Stimulated activated CD4-positive, alpha-beta T cell treated with anti-CD3 and anti-CD28 coated beads, Interleukin-4, amount 100 ng/mL, for 48 hours (primary cell): ENCODE measurements at places on chromosomes 2 and 18.

DNA sequence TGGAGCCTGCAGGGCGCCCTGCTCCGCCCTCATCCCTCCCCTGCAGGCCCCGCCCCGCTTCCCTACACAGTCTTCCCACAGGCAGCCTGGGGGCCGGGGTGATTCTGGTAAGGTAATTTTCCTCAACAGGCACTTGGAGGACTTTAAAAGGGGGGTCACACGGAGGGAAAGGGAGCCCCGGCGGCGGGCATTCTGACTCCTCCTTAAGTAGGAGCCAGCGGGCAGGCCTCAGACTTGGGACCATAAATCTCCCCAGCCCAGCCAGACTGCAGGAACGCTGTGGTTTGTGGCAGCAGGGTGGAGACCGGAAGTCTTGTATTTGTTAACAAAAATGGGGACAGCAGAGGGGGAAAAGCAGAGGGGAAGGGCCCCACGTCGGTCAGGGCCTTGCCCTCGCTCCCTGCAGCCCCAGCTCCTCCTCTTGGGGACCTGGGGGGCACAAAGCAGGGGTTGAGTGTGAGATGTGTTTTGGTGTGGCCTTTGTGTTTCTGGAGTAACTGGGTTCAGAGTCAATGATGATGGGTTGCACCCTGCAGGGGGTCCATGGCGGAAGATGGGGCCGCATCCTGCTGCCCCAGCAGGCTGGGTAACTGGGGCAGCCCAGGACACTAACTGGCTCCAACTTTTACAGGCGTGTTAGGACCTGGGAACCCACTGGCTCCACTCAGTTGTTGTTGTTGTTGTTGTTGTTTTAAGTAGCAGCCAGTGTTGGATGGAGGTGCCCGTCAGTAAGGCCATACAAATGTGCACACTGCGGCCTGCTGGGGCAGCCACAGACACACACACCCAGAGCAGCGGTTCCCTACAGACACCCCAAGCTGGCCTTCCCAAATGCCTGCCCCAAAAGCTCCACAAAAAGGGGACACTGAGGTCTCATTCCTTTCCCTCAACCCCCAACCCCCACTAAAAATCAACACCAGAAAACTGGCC lies 27.7 kb downstream of the SMAD7 start:
- no peak for DNase-seq

GRCh38 chr2:28316546-28317335 lies 75.9 kb upstream of the FOSL2 start:
- DNase-seq = no peak

- DNase-seq = no peak
Observed at GRCh38 chr2:98158305-98158704, 71.3 kb downstream of the VWA3B start.

DNA sequence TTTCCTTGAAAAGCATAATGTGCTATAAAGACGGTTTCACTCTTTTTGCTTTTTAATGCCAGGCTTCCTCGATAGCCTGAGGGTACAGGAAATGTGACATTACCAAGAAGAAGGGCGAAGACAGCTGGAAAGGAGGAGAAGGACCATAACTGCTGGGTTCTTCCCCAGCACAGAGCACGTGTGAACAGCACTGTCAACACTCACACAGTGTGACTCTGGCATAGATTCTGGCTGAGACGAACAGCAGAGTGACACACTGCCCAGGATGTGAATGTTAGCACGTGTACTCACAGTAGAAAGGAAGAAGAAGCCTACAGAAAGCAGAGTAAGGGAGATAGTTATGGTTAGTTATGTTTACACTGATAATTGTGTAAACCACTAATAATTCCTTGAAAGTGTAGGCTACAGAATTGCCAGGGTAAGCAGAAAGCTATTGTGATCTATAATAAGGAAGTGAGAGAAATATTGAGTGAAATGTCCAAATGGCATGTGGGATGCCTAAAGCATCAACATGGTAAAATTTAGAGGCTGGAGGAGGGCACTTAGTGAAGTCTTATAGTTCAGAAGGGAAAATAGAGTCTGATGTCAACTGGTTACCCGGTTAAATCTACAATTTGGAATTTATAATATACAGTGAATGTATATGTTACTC lies 198.2 kb downstream of the DLGAP1 start:
- DNase-seq = no peak

DNA sequence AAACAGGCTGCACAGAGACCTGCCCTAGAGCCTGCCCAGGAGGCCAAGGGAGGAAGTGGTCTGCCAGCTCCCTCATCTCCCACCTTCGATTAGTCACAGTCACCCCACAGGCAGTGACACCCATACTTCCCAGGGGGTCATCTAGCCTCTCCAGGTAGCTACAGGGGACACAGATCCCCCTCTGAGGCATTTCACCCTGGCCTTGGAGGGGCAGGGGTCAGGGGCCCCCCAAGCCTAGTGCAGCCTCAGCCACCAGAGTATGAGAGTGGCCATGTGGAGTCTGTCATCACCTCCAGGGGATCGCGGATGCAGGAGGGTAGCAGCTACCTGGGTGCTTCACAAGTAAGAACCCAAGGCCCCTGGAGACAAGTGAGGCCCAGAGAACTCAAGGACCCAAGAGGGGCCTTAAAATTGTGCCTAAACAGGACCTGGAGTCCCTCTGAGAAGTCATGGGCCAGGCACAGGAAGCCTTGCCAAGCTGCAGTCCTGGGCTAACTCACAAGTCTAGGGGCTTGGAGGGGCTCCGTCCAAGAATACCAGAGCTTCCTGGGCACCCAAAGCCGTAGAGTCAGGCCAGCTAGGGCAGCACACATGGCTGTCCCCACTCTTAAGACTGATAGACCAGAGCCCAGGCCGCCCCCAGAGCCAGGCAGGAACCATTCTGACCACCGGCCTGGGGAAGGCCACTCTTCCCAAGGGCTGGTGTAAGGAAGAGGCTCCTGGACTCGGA lies 354.3 kb upstream of the ID2 start:
- DNase-seq = no peak

DNA sequence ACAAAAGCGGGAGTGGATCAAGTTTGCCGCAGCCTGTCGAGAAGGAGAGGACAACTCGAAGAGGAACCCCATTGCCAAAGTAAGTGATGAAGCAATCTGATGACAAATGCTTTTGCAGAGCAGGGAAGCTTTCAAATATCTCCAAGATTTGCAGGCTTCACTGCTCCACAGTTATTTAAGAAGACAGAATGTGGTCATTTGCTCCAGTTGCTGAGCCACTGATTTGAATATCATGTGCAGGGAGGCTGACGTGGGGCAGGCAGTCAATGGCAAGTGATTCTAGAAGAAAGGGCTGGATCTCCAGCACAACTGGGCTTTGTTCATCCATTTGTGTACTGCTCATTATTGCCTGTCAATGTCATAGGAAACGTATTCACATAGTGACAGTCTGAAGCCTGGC lies 10.2 kb downstream of the DSG4 start:
- DNase-seq = no peak

GRCh38 chr18:46152436-46152807 lies 48.2 kb downstream of the HAUS1 start:
- DNase-seq = no peak
